ENCODE measurements at places on chromosomes 12 and 14.

DNA sequence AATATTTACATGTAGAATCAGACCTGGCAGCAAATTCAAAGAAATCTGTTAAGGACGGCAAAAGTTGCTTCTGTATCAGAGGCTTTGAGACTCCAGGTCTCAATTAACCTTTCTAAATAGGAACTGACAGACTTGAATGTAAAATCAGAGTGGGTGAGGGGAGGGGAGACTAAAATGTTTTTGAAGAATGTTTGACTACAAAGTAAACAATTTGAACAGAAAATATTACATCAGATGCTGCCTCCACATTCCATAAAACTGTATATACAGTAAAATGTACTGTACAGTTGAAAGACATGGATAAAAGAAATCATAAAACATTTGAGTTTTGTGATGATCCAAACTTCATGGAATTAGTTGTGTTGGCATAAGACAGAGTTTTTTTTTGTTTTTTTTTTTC lies 49.5 kb upstream of the POC1B start:
- no peak for DNase-seq

GRCh38 chr12:95439461-95440230 lies 34.3 kb upstream of the METAP2 start:
- no peak for DNase-seq

GRCh38 chr12:124273630-124274029 lies 21.3 kb upstream of the RFLNA start:
- no peak for DNase-seq

DNA sequence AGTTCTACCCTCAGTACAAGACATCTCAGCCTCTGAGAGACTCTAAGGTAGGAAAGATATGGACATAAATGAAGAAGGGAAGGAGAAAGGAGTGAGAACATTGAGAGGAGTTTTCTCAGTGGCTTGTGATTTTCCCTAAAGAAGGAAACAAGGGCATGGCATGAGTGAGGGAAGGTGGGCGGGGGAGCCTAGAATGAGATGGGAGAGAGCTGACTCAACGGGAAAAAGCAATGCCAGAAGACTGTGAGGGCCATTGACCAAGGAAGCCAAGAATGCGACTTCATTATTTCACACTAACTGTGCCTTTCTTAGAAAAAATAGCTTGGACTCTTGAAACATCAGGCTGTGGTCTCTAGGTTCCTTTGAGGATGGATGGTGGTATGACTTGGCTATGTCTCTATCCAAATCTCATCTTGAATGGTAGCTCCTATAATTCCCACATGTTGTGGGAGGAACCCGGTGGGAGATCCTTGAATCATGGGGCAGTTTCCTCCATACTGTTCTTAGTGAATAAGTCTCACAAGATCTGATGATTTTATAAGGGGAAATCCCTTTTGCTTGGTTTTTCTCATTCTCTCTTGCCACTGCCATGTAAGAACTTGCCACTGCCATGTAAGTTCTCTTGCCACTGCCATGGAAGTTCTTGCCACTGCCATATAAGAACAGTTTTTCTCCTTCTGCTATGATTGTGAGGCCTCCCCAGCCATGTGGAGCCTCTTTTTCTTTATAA lies 279.6 kb downstream of the NUAK1 start:
- no peak for DNase-seq

GRCh38 chr12:58184212-58184611 lies 242.8 kb downstream of the ATP23 start:
- no peak for DNase-seq

DNA sequence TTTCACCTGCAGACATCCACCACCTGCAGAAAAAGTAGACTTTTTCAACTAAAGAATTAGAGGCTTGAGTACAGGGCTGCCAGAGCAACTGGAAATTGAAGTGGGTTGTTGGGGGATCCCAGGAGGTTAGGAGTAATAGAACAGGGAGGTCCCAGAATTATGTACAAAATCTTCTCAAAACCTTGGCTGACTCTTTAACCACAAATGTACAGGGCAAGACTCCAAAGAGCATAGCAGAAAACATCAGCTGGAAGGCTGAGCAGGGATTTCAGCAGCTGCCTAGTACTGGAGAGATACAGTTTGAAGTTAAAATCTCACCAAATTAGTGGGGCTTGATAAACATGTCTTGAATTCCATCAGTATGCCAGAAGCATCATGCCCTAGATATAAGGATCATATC lies 191.6 kb downstream of the CRADD start:
- DNase-seq = no peak

DNA sequence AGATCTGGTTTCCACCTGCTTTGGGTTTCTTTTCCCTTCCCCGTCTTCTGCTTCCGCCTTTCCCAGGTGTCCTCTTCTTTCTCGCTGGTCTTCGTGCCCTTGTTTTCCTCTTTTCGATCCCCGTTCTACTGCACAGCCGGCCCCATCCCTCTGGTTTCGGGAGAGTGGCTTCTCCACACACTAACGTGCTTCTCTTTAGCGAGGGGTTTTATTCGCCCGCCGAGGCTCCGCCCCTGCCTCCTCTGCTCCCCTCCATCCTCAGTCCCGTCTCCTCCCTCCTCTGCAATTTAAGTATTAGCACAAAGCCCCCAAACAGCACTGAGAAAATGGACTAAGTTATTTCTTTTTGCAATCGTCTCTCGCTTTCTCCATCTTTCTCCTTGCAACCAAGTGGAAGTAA lies at the start of gene SLC7A8:
SLC7A8 (minus strand) TSS at position 182 of the 400 bp plus-strand sequence. CDS start 746 bp downstream, outside the sequence.
- DNase-seq = peak; percentile 9

GRCh38 chr14:100004392-100004791 lies 60.8 kb upstream of the EVL start:
- DNase-seq = no peak

DNA sequence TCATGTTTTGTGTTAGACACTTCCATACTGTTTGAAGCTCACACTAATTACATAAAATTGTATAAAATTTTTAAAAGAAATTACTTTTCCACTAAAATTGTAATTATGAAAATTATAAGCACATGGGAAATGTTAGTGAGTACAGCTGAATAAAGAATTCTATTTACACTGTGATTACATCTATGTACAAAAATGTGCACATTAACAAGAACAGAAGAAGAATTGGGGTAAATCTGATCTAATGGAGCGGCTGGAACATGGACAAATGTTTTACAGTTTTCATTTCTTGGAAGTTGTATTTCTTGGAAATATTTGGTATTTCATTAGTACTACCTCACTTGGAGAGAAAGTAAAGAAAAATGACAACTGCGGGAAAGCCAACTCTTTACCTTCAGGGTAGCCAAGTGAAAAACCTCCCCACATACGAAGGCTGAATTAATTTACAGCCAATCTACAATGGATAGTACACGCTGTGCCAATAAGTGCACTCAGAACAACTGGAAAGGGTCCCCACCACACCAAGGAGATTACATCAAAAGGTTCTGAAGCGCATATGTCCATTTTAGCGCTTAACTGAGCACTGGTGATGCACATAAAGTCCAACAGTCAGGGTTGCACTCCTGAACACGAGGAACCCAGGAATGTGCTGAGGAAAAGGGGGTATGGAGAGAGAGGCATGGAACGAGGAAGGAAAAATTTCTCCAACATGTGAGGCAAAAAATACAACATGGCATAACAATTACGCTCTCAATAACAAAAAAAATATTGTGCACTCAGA lies 17.5 kb downstream of the MED13L start:
- no peak for DNase-seq

- DNase-seq = no peak
Measured at GRCh38 chr12:26153421-26154154, 28.8 kb upstream of the BHLHE41 start.

DNA sequence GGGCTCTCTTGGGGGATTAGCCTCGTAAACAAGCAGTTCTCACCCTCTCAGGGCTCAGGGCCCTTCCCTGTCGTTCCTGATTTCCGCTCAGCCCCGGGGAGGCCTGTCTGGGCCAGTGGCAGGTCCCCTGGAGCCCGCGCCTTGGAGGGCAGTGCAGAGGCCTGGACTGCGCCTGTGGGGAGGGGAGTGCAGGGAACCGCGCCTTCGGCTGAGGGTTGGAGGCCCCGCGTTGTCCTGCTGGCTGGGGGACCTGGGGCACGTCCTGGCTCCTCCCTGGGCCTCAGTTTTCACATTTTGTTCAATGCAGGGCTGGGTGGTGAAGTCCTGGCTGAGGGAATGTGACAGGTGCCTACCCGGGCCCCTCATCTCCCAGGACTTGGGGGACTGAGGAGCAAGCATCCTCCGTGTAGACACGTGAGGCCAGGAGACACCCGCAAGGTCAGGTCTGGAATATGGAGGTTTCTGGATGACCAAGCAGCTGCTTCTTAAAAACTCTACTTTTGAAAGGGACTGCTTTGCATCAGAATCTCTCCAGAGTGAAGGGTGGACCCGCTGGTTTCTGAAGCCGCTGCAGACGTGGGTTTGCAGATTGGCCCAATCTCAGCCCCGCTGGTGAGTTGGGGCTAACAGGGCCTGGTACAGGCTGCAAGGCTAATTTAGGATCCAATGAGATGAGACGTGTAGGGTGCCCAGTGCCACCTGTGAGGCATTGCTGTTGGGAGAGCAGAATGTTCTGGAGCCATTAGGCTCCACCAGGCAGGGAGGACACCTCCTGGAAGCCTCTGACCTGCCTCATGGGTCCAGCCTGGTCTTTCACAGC lies 80.2 kb downstream of the KIF26A start:
- DNase-seq = no peak

All from stimulated activated CD4-positive, alpha-beta T cell treated with anti-CD3 and anti-CD28 coated beads, TNF-alpha, amount 100 ng/mL, for 1 hour (primary cell).